Activated CD4-positive, alpha-beta T cell treated with anti-CD3 and anti-CD28 coated beads, Interleukin-2, amount 50 U/mL, for 4 hours (primary cell): ENCODE measurements at places on chromosomes 7 and 10.

GRCh38 chr7:99006739-99007424, 128.6 kb downstream of the TRRAP start:
- DNase-seq: no peak

GRCh38 chr10:73771722-73772280, 10.0 kb upstream of the CHCHD1 start:
- peak; percentile 61 for DNase-seq

DNA sequence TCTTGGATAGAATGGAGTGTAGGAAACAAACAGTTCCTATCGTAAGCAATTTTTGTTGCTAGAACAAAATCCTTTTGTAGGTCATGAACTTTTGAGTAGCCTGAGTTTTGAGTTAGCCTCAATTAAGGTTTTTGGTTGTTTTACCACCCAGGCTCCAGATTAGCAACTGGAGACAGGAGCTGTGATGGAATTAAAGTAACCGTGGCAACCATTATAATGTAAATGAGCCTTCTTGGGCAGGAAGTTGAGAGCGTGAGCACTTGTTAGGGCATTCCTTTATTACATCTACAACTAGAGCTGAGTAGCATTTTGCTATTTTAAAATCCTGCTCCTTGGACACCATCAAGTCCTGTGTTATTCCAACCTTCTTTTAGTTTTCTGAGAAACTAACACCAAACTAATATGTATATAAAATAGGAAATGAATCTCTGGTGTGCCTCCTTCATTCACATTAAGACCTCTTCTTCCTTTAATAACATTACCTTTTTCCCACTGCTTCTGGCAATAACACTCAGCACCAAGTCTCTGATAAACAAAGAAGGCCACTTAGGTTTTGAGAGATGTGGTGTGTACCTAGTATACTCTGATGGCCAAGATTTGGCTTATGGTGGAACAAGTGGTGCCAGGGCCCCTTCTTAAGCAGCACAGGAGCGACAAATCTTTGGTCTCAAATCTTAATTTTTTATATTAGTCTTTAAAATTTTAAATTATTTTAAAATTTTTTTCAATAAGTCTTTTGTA, 34.0 kb downstream of the AHCYL2 start:
- no peak for DNase-seq

DNA sequence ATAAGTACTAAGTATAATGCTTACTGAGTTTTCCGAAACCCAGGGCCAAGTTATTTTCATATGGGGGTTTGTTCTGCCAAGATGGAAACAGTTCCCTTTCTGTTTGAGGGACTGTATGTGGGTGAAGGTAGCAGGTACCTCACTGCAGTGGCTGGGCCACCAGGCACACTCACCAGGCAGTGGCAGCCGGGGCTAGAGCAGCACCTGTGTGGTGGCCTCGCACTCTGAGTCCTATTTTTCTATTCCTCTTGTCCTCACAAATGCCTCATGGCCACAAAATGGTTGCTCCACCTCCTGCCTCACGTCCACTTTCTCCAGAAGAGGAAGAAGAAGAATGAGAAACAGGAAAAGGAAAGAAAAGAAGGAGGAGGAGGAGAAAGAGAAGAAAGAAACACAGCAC, 167.3 kb upstream of the SHH start:
- no peak for DNase-seq

DNA sequence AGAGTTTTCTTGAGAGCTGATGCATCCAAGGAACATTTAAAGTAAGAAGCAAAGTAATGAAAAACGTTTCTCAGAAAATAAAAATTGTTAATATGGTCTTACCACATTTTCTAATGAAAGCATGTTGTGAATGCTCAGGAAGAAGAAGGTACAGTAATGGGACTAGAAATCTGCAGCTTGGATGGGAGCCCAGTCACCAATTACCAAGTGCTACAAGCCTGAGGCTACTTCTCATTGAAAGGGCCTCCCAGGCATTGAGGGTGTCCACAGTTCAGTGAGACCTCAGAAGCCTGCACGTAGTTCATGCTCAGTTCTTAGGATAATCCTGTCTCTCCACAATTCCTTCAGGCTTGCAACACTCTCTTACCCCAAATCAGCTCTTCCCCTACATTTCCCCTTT, 17.6 kb downstream of the PTN start:
- DNase-seq: no peak

DNA sequence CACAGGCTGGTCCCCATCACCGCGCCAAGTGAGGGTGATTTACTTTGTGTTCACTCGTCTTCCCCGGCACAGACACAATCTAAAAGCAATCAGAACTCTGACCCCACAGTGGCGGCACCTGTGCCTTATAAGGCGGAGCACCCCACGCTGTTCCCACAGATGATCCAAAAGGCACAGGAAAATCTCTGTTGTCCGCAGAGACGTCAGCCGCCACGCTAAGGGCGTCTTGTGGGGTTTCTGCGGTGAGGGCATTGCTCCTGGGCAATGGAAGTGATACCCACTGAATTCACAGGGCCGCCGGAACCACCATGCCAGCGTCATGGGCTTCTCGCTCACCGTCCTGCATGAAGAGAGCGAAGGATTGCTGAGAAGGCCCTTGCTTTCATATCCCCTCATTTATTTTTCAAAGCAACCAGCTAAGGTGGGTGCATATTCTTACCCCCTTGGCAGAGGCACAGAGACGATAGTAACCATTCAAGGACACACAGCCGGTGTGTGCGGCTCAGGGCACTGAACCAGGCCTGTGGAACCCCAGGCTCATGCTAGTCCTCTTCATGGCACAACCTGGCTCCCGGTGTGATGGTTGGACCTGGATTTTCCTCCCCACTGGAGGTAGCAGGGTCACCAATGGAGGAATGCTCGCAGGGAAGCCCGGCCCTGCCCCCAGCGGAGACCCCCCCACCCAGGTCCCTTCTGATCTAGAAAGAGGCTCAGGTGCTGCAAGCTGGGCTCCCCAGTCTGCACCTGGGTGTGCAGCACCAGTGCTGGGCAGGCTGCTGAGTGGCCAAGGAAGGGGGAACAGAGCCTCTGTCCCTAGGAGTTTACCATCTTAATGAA, 279.0 kb downstream of the TCERG1L start:
- DNase-seq: no peak

- DNase-seq: no peak
These were observed 333.9 kb downstream of the ADRA2A start for GRCh38 chr10:111410740-111411139.
